ENCODE measurements at places on chromosomes 2 and 18.

GRCh38 chr2:95260028-95261023 is 13.9 kb upstream of the PROM2 start:
- no peak for DNase-seq

- DNase-seq, result no peak
Measured at GRCh38 chr2:102245266-102246151, 58.7 kb downstream of the IL1RL2 start.

DNA sequence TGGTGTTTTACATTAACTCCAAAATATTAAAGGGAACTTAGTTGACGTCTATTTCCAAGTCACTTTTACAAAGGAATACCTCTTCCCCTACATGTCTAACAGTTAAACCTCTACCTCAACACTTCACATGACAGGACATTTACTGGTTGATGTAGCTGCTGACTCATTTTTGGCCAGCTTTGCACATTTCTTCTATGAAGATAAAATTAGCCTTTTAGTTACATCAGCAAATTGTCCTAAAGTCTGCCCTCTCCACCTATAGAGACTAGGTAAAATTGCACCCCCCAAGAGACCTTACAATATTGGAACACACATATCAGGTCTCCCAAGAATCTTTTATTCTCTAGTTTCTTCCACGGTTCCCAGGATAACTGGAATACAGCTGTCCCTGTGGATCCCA is 10.1 kb upstream of the CERS6 start:
- DNase-seq, result no peak

DNA sequence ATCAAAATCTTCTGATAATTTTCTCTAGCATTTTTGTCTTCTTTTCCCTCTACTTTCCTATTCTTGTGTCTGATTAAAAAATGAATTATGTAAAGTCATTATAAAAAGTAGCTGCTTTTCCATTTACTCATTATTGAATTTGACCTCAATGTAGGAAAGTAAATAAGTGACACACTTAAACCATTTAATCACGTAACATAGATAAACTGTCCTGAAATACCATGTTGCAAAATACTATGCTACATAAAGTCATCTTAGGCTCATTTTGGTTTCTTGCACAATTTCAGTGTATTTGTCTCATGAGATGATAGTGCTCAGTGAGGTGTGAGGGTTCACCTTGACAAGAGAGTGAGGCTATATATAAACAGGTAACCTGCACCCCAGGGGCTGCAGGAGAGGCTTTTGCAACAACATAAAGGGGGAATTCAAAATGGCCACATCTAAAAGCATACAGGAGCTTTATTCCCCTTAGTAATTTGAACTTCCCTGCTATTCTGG is 502.7 kb downstream of the RNF144A start:
- DNase-seq, result no peak

DNA sequence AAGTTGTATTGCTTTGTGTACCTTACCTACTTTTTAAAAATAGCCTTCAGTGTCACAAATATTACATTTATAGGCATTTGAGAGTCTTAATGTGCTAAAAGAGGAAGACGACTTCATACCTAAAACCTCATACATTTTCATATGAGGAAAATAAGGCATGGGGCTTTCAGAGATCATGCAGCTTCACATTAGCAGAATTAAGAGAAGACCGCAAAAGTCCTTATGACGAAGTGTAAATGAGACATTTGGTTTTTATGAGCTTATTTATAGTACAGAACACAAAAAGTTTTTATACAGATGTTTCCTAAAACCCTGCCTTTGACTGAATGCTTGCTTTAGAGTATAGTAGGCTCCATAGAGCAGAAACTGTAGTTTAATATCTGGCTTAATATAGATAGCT is 10.1 kb upstream of the CCDC138 start:
- DNase-seq, result no peak

DNA sequence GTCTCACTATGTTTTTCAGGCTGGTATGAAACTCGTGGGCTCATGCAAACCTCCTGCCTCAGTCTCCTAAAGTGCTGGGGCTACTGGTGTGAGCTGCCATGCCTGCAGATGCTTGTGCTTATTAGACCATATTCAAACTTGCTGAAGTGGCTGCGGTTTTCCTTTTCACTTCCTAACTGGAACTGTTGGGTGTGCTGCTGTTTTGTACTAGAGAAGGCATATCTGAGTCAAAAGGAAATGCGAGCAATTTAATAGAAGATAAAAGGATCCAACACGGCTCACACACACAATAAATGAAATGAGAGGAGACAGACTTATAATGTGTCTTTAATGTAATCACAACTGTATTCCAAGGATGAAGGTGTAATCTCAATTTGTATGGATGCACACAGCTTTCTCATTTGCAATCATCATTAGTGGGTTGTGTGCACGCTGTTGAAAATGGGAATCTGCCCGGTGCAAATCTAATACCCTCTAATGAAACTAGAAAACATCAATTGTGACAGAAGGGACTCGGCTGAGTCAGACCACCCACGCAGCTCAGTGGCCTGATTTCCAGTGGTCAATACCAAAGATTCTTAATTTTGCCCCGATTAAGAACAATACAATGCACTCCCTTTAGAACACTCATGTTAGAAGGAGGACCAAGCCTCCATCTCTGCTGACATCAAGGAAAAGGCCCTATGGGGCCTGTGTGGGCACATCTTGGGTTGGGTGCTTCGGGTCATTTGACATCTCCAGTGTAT is 532.7 kb downstream of the TDRD15 start:
- DNase-seq, result no peak

GRCh38 chr2:177474998-177475397 is 82.4 kb downstream of the AGPS start:
- no peak for DNase-seq

DNA sequence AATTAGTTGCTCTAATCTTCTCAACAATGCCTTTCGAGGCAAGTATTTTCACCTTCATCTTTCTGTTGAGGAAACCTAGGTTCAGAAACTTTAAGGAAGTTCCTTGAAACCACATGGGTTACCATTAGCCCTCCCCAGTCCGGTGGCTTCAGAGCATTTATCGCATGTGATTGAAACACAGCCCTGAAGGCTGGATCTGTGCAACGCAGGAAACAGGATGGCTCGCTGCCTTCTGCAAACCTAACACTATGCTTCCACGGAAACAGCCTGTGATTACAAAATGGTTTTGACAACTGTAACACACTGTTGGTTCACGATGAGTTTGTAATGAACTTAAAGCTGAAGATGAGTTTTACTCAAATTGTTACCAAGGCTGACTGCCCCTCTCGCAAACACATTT is 68.5 kb downstream of the EPB41L3 start:
- no peak for DNase-seq

DNA sequence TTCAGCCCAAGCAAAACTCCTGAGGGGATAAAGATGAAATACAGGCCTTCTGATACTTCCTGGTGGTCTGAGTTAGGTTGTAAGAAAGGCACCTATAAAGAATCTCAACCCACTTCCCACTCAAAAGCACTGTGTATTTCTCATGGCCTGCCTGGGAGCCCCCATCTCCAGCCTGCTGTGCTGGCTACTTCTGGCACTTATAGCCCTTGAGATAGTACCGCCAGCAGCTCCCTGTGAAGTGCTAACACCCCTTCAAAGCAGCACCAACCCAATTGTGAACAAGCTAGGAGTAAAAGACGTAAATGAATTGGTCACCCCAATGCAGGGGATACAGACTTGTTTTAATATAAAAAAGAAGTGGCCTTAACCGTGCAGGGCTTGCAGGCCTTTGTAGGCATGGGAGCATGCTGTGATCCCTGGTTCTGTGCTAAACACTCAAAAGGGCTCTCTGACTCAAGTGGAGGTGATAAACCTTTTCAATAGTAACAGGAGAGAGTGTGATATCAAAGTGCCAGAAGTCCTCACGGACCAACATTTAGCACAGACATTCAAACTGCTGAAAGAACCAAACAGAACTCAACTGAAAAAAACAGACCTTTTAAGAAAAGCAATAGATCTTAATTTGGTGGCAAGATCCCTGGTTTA is 80.8 kb downstream of the RTN4 start:
- no peak for DNase-seq

GRCh38 chr2:9811679-9812511 is 31.4 kb upstream of the TAF1B start:
- no peak for DNase-seq

- DNase-seq, result no peak
Measured at GRCh38 chr18:48408727-48409590, at the start of gene ZBTB7C. TSS of gene ZBTB7C (minus strand) at chr18:48409383.

GRCh38 chr2:102463160-102463559 is 9.9 kb upstream of the SLC9A4 start:
- no peak for DNase-seq

- no peak for DNase-seq
Measured at GRCh38 chr18:61333746-61334490, 688 bp downstream of the CDH20 start.

DNA sequence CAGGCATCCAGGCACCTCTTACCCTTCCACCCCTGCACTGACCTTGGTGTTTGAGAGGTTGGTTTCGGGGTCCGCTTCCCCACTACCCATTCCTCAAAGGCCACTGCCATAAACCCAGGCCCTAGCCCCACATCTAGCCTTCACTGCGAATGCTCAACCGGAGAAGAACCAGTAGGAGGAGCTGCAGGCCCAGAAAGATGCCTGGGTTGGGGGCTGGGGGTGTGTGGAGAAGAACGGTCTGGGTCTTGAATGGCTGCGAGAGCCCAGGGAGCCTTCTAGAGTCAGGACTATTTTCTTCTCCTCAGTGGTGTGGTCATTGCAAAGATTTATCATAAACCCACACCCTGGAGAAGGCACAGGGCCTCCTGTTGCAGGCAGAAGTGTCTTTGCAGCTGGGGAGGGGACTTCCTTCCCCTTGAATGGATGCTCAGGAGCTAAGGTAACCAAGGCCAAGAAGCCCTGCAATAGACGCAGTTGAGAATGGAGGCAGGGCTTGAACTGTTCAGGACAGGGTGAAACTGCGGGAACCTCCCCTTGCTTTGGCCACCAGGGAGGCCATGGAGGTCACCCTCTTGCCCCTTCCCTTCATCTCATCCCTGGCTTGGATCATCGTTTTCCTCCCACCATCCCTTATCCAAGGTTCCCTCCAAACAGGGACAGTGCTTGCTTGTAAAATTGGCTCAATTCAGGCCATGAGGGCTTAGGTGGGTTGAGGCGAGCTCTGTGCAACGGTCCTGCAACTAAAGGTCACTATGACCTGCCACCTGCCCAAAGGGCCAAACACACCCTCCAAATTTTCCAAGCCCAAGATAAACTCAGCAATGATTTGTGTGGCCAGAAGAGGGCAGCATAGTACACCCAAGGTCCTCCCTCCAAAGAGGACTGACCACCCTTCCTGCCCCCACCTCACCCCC is 20.9 kb downstream of the THNSL2 start:
- DNase-seq, result no peak

DNA sequence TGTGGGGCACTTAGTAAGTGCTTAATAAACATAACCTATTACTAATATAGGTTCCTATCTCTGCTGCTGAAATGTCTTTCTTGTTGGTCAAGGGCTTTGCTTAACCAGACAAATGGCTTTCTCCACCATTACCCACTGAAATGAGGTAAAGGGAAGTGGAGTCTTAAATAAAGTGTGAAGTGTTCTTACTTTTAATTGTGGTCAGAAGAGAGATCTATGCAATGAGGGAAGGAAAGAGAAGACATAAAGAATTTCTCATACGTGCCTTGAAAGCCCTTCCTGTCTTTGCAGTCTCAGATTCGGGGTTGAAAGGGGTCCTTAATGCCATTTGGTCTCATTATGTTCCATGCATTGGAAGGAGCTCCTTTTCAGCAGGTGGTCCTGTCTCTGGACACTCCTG is 6.9 kb upstream of the CXCR4 start:
- no peak for DNase-seq

GRCh38 chr2:200609028-200609614 is 23.3 kb downstream of the AOX1 start:
- DNase-seq, result no peak

GRCh38 chr2:40412456-40412855 is 39.4 kb downstream of the SLC8A1 start:
- no peak for DNase-seq

GRCh38 chr2:231003186-231003585 is 7.3 kb downstream of the SPATA3 start:
- DNase-seq, result no peak

DNA sequence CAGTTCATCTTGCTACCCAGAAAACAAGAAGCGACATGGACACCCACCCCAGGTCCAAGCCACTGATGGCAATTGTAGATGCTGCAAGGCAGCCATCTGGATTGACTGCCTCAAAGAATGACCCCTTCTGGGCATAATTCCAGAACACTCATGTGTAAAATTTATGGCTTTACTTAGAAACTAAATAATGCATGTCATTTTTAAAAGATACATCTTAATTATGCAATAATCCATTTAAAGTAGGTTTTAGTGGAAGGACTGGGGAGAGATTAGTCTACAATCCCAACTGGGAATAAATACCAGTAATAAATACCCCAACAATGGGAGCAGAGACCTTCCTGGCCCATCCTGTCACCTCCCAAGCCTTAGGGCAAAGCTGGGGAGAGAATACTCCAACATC is 247.7 kb downstream of the SS18 start:
- no peak for DNase-seq

DNA sequence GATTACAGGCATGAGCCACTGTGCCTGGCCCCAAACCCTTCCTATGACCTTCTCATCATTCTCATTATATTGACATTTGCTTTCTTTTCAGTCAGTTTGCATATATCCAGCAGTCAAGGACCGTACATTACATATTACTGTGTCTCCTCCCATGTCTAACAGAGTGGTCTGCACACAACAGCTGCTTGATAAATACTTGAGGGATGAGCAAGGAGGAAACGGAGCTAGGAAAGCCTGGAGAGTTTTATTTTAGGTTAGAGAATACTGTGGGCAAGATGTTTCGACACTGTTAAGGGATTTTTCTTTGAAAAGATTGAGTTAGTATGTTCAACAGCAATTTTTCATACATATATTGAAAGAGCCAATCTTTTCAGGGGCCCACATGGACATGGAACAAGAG is 76.2 kb upstream of the CHRNA1 start:
- DNase-seq, result no peak

DNA sequence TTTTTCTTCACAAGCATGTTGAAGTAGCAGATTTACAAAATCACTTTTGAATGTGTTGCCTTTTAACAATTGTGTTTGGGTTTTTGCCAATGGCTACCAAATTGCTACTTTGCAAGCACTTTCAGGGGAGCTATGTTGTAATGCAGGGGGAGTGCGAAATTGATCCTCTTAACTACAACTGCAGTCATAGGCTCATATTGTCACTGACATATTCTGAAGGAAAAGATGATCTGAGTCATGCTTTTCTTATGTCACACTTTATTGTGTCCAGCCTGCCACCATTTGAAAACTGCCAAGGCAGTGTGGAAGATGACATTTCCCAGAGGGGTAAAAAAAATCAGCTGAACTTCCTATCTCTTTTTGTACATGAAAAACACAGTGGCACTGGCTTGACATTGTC is 74.9 kb downstream of the GPD2 start:
- DNase-seq, result no peak

DNA sequence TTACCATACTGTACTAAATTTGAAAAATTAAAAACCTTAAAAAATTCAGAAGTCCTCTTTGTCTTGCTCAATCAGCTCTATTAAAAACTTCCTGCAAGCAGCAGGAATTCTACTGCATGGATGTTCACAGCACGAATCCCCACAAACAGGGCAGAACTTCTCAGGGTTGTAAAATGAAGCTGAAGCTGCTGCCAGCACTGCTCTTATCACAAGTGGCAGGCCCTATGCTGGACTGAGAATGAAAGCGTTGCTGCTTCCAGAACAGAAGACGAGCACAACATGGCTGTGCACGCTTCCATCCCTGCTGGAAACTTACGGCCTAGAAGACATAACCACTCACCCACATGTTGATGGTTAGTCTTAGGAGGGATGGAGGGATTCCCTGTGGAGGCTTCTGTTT is 134.0 kb downstream of the RAB3GAP1 start:
- no peak for DNase-seq

Measured in activated naive CD4-positive, alpha-beta T cell (primary cell).